Thoracic aorta endothelial cell (primary cell): ENCODE measurements at places on chromosomes 4 and X. TPM values are rescaled to one million over a fixed set of nuclear protein-coding genes. Genes with fewer than 3 reads are reported as not detected.

The MAGEA11 gene
- not detected in 2 replicates for total RNA-seq

The PROM1 gene
- total RNA-seq, result 0.13 TPM in 1 of 2 replicates, not detected in the other

The SSX2B gene
- total RNA-seq, result not detected in 2 replicates

The WDR17 gene
- 0.65 and 0.93 TPM in 2 replicates for total RNA-seq

The ZMAT1 gene
- total RNA-seq, result 2.3 and 4.0 TPM in 2 replicates
